Liver (tissue), 10 donors: ENCODE measurements at places on chromosomes 11 and 22.
A peak's percentile ranks its signal among the peaks of the same experiment; 100 is the strongest.

DNA sequence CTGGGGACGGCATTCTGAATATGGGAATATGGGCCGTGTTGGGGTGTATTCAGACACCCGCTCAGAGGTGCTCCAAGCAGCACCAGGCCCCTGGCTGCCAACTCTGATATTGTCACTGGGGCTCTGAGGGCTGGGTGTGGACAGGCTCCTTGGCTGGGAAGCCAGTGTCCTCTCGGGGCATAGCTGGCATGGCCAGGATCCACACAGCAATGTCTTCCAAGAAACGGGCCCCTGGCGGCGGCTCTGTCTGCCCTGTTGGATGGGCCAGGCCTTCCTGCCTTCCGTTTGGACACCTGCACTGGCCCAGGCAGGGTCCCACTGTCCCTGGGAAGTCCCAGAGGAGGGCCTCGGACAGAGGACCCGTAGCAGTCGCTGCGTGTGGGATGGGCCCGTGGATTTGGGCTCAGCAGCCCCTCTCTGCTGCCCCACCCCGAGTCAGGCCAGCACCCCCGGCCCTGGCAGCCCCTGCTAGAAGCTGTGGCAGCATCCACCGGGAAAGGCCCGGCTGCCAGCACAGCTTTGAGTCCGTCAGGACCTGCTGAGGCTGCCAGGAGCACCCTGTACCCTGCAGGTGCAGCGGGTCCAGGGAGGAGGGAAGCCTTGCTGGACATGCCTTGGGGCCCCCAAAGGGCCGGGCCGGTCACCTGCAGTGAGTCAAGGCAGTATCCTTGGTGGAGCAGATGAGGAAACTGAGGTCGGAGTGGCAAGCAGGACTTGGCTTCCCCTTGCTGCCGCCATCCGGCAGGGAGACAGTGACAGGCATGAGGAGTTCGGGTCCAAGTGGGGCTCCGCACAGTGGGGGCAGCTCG is 4.1 kb downstream of the PANX2 start:
- no peak for DNase-seq

DNA sequence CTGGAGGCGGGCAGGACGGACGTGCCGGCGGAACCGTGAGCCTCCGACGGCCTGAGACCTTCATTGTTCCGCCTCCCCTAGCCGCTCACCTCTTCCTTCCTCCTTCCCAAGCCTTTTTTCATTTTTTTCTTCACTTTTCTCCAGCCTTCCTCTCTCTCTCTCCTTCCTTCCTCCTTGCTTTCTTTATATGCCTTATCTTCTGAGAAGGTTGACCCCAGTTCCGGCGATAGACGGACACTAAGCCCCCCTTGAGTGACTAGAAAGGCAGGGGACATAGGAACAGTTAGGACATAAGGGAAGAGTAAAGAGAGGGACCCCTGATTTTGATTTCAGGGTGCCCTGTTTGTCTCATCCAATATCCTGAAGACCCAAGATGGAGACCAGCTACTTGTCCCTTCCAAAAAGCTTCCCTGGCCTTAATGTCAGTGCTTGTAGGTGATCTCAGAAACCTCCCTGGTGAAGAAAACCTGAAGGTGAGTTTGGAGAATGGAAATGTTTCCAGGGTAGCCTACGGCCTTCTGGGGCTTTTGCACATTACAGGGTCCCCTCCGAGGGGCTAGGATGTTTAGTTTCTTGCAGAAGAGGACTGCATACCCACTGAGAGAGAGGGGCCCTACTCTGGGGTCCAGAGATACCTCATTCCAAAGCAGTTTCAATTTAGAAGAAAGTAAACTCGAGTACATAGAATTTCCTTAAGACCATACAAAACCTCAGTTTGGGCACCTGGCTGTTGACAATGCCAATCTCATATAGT is 3.5 kb downstream of the ADM start:
- DNase-seq, result no peak

DNA sequence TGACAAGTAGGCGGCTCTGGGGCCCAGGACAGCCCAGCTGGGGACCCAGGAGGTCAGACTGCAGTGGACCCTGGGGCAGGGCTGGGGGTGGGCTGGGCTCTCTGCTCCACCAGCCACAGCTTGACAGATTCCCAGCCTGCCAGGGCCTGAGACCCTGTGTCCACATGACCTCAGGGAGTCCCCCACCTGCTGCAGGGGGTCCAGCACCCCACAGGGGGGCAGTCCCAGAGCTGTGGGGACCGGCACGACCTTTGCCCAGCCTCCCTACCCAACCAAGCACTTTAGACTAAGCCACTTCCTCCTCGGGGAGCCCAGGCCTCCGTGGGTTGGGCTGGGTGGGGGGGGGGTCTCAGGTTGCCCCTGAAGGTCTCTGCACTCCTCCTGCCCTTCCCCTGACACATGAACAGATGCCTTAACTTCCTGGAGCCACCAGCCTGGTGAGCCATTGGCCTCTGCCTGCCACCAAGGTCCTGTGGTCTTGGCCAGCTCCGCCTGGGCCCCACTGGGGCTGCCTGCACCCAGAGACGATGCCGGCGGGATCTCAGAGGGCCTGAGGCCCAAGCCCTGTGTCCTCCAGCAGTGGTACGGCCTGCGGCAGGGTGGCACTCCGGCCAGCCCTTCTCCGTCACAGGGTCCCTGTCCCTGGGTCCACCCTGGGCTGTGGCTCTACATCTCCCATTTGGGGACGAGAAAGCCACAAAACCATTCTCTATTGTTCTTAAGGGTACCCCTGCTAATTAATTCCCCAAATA is 3.4 kb downstream of the CCDC188 start:
- no peak for DNase-seq

DNA sequence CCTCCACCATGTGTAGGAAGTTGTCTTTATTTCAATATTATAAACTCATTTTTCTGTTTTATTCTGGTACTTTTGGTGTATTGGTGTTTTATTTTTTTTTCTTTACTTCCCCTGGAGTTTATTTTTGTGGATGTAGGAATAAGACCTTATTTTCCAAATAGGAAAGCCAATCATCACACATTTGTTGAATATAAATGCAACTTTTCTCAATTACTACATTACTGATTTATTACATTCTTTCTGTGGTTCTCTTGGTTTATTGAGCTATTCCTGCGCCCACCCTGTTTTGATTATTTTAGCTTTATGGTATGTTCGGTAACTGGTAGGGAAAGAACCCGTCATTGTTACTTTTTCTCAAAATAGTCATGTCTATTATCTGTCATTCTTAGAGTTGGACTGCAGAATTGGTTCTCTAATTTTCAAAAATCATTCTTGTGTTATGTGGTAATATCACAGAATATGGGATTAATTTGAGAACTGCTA is 3.6 kb downstream of the IGLL5 start:
- DNase-seq, result no peak

DNA sequence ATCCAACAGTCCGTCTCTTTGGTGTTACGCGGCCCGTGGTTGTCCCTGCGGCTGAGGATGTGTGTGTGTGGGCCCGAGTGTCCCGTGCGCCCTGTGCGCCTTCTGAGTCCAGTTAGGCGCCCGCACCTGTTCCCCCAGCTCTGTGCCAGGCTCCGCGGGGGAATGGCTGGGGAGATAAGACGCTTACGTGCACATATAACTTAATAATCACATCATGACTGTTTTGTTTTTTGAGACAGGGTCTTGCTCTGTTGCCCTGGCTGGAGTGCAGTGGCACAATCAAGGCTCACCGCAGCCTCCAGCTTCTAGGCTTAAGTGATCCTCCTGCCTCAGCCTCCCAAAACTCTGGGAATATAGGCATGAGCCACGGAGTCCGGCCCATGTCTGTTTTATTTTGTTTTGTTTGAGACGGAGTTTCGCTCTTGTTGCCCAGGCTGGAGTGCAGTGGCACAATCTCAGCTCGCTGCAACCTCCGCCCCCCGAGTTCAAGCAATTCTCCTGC is 817 bp downstream of the ARL2 start:
- no peak for DNase-seq

DNA sequence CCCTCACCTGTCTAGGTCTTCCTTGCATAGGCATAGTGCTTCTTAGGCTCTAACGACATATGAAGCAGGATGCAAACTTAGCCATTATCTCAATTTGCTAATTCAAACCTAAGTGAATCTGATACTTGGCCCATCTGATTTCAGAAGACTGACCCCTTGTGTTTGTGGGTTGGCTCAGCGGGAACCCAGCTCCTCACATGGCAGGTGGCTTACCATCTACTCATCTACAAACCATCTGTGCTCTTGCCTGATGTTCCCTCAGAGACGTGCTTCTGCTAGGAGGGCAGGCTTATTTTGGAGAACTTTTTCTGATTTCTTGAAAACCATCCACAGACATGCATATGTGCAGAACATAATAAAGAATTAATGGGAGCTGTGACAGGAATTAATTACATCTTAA is 15.2 kb downstream of the ELMOD1 start:
- no peak for DNase-seq

DNA sequence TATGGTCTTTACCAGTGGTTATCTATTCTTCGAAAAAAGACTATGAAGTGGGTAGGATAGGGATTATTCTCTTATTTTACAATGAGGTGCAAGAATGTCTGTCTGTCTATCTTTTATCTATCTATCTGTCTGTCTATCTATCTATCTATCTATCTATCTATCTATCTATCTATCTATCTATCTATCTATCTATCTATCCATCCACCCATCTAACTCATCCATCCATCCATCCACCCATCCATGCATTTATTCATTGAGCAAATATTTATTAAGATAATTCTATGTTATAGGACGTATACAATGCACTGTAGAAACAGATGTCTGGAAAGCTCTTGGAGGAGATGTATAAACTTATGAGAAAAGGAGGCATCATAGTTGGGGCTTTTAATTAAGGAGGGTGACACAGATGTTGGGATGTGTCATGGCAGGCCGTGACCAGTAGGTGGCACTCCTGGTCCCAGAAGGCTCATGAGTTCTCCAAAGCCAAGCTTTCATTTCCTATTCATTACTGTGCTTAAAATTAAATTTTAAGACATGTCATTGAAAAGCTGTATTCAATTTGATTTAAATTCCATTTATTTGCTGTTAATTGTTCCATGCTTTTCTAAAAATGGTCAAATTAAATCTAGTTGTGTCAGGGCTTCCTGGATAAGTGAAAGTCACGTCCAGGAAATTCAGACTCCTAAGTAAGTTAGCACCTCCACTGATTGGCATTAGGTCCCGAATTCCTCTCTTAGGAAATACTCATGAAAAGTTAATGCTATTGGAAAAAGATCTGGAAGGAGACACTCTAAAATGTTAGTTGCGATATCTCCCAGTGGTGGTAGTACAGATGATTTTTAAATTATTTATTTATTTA is 19.0 kb upstream of the E2F8 start:
- peak; percentile 76 for DNase-seq

DNA sequence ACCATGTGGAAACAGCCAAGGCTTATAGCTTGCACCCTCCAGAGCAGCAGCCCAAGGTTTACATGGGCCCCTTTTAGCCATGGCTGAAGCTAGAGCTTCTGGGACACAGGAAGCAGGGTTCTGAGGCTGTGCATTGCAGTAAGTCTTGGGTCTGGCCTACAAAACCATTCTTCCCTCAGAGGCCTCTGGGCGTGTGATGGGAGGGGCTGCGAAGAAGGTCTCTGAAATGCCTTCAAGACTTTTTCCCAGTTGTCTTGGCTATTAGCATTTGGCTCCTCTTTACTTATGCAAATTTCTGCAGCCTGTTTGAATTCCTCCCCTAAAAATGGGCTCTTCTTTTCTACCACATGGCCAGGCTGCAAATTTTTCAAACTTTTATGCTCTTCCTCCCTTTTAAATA is 109.5 kb downstream of the BBOX1 start:
- no peak for DNase-seq
